Fibroblast of upper back skin (primary cell): ENCODE measurements at places on chromosomes 1 and 21.

- no peak for DNase-seq
These were observed 45.3 kb downstream of the PIK3CD start for GRCh38 chr1:9696793-9697192.

DNA sequence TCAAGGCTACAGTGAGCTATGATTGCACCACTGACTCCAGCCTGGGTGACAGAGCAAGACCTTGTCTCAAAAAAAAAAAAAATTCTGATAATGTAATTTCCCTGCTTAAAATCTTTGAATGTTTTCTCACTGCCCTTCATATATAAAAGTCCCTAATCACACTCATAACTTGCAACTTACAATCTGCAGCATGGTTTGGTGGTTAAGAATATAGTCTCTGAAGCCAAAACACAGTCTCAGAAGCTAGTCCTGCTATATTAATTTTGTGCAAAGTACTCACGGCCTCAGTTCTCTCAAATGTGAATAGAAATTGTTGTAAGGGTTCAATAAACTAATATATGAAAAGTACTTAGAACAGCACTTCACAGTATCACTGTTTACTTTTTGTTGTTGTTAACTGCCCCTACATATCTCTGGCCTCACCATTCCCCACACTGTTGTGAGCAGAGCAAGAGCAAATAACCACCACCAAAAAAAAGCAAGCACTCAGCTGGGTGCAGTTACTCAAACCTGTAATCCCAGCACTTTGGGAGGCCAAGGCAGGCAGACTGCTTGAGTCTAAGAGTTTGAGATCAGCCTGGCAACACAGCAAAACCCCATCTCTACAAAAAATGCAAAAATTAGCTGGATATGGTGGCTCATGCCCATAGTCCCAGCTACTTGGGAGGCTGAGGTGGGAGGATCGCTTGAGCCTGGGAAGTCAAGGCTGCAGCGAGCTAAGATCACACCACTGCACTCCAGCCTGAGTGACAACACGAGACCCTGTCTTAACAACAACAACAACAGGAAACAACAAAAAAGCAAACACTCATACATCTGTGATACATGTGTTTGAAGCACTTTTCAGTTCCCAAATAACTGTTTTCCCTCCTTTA, 22.4 kb downstream of the ASH1L start:
- no peak for DNase-seq

GRCh38 chr1:18397641-18398040, 83.1 kb upstream of the KLHDC7A start:
- DNase-seq, result no peak

DNA sequence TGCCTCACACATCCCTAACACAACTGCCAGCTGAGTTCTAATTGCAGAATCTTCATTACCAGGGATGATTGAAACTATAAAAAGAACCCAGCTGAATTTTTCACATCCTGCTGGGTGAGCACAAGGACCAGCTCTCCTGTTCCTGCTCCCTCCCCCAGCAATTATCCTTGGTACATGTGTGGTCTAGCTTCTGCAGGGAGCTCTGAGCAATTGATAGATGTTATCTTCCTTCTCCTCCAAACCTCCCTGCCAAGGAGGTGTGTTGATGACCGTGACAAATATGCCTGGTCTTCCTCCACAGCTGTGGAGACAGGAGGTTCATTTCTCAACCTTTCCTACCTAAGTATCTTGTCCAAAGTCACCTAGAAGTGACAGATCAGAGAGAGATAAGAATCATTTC, 65.3 kb upstream of the MAN1A2 start:
- DNase-seq, result no peak

GRCh38 chr1:159091607-159092031, 15.1 kb upstream of the AIM2 start:
- DNase-seq, result peak; percentile 80

GRCh38 chr1:232788235-232788872, 16.9 kb upstream of the MAP10 start:
- no peak for DNase-seq
